ENCODE measurements at places on chromosomes 11 and 22.

DNA sequence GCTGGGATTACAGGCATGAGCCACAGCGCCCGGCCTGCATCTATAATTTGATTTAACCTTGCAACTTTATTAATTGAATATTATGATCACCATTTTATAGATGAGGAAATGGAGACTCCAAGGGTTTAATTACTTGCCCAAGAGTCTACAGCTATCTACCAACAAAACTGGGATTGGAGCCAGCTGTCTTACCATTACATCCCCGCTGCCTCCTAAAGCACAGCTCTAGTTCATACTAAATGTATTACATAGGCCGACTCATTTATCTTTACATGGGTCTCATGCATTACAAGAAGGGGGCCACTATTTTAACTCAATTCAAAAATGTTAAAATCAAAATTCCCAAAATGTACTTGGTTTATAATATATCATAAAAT is 14.1 kb upstream of the TMA7B start:
- no peak for DNase-seq

DNA sequence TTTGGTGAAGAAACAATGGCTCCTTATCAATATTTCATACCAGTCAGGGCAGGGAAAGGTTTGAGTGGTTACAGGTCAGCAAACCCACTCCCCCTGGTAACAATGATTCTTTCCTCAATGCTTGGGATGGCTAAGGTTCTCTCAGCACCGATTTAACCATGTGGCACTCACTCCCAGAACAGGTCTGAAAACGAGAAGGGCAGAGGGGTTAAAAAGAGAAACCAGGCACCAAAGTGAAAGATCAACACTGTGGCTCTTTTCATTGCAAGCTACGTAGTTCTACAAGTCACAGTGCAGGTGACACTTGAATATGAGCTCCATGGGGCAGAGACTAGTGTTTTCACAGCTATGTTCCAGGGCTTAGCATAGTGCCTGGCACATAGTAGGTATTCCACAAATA is 132.4 kb downstream of the PLEKHA7 start:
- DNase-seq = no peak

GRCh38 chr11:101429703-101430540 is 153.9 kb downstream of the TRPC6 start:
- DNase-seq = no peak

DNA sequence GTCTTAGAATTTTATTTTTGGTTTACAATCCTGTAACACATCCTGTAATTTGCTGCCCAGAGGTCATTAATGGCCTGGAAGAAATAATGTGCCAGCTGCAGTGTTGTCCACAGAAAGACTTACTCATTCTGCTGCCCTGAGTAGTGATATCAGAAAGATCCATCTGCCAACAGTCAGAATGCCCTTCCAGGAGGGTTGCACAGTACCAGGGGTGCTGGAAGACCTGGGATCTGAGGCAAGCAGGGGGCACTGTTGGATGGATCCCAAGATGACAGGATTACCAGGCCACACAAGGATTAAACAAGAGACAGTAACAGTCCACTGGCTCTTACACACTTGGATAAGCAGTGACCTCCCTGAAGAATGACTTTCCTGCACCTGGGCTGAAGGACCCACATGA is 93.8 kb upstream of the TOP3B start:
- no peak for DNase-seq

Measured in stimulated activated CD4-positive, alpha-beta T cell treated with anti-CD3 and anti-CD28 coated beads, Interleukin-12 subunit alpha, Interleukin-12 subunit beta, amount 100 ng/mL, for 4 hours (primary cell).